D721Med (cell line): ENCODE measurements at places on chromosomes 6 and 20.

DNA sequence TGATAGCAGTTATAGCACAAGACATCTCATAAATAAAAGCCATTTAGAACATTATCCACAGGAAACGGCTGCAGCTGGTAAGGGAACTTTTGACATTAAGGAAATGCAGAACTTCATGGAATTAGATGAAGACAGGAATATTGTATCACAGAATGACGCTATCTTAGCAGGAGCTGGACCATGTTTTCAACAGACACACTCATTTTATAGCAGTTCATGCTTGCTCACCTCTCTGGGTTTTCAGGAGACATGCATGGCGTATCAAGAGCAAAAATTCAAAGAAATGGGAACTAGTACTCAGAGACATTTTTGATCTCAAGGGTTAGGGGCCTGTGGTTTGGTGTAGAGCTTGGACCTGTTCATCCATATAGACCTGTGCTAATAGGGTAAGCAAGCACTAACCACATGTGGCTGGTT lies 125.0 kb downstream of the FYN start:
- DNase-seq, result no peak

DNA sequence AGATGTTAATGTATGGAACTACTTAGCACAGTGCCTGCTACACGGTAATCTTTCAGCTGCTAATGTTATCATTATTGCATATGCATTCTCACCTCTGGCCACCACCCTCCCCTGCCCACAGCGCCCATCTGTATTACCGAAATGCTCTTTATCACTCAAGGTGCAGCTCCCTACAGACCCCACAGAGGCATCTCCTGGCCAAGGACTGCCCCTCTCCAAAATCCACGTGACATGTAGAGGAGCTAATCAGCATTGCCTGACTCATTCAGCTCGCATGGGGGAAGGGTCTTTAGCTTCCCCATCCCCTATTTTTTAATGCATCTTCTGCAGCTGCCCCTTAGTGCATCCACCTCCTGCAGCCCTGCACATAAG lies 41.8 kb downstream of the SLC22A23 start:
- DNase-seq, result no peak

DNA sequence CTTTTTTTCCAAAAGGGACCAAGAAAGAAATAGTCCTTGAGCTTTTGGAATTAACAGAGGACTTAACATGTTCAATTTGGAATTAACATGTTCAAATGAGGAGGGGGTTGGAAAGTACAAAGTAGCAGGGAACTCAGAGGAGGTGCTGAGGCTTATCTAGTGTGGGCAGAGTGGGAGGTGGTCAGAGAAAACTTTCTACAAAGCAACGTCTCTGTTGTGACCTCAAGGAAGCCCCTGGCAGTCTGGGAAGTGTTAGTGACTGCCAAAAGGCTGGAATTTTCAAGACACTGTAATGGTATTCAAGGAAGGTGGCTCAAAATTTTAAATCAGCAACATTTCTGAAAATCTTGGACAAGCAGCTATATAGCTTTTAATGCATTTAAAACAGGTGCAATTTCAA lies 7.3 kb downstream of the ECI2 start:
- DNase-seq, result no peak

DNA sequence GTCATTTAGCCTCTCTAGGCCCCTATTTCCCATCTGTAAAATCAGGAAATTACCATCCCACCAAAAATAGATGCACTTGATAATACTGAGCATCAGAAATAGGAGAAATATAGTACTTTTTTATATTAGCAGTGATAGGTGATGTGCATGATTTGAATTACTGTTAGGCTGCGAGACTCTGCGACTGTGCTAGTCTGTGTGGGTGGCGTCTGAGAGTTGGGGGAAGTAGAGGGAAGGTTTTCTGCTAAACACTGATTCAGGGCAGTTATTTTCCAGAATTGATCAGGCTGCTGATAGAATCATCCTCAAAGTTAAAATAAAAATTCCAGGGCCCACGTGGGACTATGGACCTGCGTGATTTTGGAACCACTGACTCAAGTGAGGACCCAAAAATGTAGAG lies 60.4 kb upstream of the ARMH2 start:
- DNase-seq, result no peak

- no peak for DNase-seq
Measured at GRCh38 chr20:38212806-38213606, 47.5 kb downstream of the KIAA1755 start.

GRCh38 chr20:54079652-54080051 lies 9.3 kb upstream of the BCAS1 start:
- DNase-seq, result no peak

- DNase-seq, result no peak
Measured at GRCh38 chr6:108760126-108761050, 87.8 kb upstream of the ARMC2 start.

DNA sequence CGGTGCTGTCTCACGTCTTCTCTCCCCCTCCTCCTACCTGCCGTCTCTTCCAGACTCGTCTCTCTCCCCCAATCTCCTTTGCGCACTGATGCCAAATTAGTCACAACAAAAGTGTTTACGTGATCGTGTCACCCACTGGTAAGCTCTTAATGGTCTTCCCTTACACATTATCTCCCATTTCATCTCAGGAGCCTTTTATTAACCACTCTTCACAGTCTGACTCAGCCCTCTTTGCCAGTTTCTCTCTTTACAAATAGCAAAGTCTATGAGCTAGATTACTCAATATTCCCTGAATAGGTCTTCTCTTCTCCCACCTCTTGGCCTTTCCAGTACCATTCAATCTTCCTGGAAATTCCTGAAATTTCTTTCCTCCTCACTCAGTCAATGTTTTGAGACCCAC lies 247.0 kb downstream of the ESR1 start:
- DNase-seq, result no peak

DNA sequence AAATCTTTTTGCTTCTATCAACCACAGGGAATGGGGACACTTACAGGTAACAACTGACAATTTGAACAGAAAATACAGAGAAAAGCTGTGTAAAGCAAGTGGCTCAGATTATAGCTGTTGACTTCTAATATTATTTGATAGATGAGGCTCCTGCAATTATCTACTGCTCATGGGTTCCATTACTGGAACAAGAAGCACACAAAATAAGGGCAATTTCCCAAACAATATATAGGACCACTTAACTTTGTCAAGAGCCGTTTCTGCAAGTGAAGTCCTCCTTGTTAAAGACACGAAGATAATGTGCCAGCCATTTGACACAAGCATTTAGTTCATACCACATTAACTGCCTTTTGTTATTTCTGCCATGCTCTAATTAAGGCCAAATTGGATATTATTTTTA lies 315.5 kb upstream of the ARID1B start:
- DNase-seq, result no peak

DNA sequence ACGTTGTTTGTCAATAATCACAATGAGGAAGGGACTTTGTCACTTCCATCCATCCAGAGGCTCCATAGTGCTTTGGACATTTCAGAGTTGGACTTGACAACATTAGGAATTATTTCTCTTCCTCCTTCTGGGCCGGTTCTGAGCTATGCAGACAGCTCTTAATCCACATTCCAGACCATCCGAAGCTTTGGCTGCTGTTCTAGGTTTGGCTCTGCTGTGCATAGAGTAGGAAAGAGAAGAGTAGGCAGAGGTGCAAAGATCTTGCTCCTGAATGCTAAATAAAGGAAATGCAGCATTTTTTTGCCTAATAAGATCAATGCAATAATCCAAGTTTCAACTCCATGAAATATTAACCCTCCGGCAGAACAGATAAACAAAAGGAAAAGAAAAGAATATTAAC lies 251.8 kb upstream of the PRND start:
- DNase-seq, result no peak

- no peak for DNase-seq
Measured at GRCh38 chr6:138862456-138862855, 66.6 kb downstream of the ECT2L start.

GRCh38 chr6:104413767-104414166 lies 446.0 kb downstream of the HACE1 start:
- DNase-seq, result no peak

- DNase-seq, result no peak
Measured at GRCh38 chr20:5448449-5449118, 131.8 kb upstream of the PROKR2 start.

DNA sequence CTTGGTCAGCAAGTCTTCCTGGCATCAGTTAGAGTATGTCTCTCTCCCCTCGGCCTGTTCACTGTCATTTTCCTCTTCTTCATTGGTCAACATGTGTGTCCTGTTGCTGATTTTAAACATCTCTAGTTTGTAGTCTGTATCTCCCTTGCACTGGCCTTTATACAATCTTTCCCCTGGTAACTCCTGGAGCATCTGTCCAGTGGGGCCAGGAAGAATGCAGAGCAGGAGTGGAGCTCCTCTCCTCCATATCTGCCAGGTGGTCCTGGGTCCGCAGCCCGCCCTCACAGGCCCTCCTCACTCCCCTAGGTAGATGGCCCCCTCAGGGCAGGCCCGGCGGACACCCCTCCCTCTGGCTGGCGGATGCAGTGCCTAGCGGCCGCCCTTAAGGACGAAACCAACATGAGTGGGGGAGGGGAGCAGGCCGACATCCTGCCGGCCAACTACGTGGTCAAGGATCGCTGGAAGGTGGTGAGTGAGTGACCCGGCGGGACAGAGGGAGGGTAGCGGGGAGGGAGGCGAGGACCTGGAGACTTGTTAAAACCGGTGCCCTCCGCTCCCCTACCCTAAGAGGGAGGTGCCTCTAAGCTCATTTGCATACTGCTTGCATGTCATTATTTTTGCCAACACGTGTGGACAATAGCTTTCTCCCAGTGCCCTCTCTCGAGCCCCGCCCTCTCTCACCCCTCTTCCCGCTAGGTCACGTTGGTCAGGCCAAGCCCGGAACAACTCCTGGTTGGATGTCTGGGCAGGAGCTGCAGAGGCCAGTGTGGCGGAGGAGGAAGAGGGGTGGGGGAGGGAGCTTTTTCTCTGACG lies 3.2 kb downstream of the TTBK1 start:
- DNase-seq, result peak; percentile 61

GRCh38 chr20:50728981-50729874 lies 2.2 kb upstream of the PARD6B start:
- no peak for DNase-seq

- DNase-seq, result no peak
Measured at GRCh38 chr20:32387252-32387651, 29.1 kb downstream of the ASXL1 start.

DNA sequence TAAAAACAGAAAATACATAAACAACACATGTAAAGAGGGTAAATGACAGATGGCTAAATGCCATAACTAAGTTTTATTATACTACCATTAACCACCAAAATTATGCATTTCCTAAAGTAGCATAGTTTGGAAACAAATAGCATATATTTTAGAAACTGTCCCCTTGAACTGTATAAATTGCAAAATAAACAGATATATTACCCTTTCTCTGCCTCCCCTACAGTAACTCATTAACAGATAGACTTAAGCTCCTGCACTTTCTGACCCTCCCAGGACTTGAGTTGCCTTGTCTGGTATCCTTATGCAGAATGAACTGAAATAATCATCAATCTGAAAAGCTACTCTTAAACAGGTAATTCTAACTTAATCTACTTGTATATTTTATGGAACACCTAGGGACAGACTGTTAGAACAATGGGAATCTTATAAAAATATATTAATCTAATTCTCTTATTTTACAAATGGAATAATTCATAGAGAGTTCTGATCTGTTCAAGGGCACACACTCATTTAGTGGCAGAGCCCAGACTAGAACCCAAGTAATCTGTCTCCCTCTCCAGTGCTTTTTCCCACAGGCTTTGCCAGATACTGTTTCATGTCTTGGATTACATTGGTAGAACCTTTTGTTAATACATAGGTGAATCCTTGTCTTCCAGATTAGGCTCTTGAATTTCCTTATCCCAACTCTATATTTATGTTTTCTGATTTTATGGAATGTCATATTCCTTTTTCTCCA lies 50.6 kb upstream of the LOC128125822 start:
- no peak for DNase-seq

- no peak for DNase-seq
Measured at GRCh38 chr6:14379568-14379967, 262.0 kb downstream of the CD83 start.

- no peak for DNase-seq
Measured at GRCh38 chr6:125198398-125198937, 44.9 kb downstream of the TPD52L1 start.

GRCh38 chr6:16576451-16577368 lies 184.6 kb downstream of the ATXN1 start:
- no peak for DNase-seq

- DNase-seq, result no peak
Measured at GRCh38 chr20:38445381-38445796, 10.3 kb upstream of the SNHG17 start.

GRCh38 chr6:86016077-86016476 lies 373.4 kb upstream of the SYNCRIP start:
- no peak for DNase-seq

- DNase-seq, result no peak
Measured at GRCh38 chr6:168883410-168884049, 370.1 kb downstream of the THBS2 start.

DNA sequence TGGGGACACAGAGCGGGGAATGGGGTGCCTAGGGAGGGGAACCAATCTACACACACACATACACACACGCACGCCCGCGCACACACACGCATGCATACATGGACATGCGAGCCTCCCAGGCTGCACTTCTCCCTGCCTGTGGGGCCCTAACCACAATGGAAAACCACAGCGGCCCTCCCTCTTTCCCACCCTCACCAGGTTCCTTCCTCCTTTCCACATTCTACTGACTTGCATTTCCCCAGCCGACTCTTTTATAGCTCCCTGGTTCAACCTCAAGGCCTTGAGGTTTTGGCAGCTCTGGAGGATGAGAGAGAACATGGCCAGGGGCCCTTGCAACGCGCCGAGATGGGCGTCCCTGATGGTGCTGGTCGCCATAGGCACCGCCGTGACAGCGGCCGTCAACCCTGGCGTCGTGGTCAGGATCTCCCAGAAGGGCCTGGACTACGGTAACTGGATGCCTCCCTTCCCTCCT lies at the start of gene BPI:
BPI (plus strand) TSS at position 249 of the 472 bp plus-strand sequence; CDS start at position 317, 68 bp downstream.
- no peak for DNase-seq

- no peak for DNase-seq
Measured at GRCh38 chr6:40923326-40923725, 115.7 kb downstream of the UNC5CL start.

DNA sequence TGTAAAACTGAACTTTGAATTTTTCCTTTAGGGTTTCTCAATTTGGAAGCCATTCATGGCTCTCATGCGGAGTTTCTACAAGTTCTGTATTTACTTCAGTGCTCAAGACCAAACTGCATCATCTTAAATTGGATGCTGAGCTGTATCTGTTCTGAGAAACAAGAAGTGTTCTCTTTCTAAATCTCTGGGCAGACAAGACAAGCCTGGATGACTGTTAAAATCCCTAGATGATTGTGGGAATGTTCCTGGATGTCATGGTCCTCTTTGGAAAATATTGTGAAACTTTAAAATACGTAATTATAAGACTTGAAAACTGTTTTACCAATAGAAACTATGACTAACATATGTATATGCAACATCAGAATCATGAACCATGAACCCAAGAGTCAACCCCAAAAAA lies 6.2 kb upstream of the GCM1 start:
- DNase-seq, result no peak

DNA sequence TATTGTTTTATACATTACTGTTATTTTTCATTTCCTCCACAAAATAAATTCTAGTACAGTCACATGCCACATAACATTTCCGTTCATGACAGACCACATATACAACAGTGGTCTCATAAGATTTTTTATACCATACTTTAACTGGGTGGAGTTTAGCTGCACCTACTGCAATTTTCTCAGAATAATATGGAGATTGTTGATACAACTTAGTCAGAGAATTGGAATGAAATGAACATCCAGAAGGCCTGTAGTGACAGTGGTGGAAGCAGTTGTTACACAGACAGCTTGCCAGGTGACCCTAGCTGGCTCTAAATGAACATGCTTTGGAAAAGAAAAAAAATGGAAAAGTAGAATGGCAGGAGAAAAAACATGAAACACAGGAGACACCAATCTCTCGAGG lies 183.2 kb upstream of the TCF21 start:
- no peak for DNase-seq
